Activated CD8-positive, alpha-beta memory T cell treated with anti-CD3 and anti-CD28 coated beads, Interleukin-2, amount 50 U/mL, for 48 hours (primary cell): ENCODE measurements at places on chromosomes 12 and 14.

GRCh38 chr14:75753696-75754095 is 92.7 kb downstream of the TTLL5 start:
- no peak for DNase-seq

GRCh38 chr12:31528095-31528494 is 62.8 kb downstream of the DENND5B start:
- DNase-seq, result no peak

GRCh38 chr12:40032433-40033241 is 73.2 kb downstream of the SLC2A13 start:
- no peak for DNase-seq

DNA sequence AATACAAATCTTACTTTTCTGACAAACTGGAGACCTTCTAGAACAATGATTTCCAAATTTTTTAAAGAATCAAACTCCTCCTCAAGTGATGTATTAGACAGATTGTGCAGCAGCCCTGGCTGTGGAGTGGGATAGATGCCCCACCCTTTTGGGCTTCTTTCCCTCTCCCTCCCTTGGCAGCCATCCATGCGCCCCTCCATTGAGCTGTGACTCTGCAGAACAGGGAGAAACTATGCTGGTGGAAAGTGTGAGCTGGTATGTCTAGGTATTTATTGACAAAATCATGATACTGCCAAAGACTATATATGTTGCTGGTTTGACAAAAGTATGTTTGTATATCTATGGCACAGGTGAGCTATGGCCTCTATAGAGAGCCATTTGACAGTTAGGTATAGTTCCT is 138.5 kb downstream of the KTN1 start:
- DNase-seq, result no peak

DNA sequence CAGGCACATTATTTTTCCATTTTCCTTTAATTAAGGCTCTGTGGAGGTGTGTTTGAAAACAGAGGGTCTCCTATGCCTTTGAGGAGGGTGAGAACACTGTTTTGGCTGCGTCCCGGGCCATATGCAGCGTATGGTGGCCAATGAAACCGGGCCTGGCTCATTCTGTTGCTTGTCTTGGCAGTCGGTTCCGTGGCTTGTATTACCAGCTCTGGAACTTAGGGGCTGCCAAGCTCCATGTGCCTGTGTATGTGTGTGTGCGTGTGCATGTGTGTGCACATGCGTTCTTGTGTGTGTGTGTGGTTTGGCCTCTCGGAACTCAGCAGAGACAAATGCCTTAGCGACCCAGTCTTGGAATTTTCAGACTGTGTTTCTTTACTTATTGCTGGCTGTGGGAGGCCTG is 2.7 kb downstream of the JDP2 start:
- DNase-seq, result no peak

DNA sequence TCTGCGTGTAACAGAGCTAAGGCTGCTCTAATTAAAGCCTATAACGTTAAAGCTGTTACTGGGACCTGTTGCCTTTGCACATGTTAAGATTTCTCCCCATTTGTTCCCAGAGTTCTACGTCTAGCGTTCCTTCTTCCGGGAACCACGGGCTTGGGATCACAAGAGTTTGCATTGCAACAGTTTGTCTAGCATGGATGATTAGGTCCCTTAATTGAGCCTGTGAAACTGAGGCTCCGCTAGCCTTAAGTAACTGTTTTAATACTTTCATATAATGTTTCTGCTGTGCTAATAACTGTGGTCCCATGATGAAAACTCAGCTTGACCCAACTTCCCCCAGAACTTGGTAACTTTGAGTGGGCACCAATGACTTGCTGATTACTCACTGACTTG is 16.7 kb upstream of the LYZ start:
- DNase-seq, result no peak

- DNase-seq, result no peak
Measured at GRCh38 chr14:100187247-100187833, 27.9 kb upstream of the DEGS2 start.

- DNase-seq, result no peak
Measured at GRCh38 chr12:130849561-130850417, 10.7 kb upstream of the STX2 start.
